D721Med (cell line): ENCODE measurements at places on chromosomes 2 and 18.

DNA sequence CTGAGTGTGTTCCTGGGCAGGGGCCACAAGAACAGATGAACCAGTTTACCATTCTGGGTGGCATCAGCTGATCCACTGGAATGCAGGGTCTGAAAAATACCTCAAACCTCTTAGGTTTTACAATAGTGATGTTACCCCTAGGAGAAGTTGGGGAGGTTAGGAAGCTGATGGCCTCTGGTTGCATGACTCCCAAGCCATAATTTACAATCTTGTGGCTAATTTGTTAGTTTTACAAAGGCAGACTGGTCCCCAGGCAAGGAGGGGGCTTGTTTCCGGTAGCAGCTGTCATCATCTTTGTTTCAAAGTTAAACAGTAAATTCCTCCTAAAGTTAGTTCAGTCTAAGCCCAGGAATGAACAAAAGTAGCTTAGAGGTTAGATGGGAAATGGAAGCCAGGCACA, 113.8 kb upstream of the SLC38A11 start:
- no peak for DNase-seq

- DNase-seq, result no peak
Measured at GRCh38 chr2:669323-669722, 7.9 kb downstream of the TMEM18 start.

DNA sequence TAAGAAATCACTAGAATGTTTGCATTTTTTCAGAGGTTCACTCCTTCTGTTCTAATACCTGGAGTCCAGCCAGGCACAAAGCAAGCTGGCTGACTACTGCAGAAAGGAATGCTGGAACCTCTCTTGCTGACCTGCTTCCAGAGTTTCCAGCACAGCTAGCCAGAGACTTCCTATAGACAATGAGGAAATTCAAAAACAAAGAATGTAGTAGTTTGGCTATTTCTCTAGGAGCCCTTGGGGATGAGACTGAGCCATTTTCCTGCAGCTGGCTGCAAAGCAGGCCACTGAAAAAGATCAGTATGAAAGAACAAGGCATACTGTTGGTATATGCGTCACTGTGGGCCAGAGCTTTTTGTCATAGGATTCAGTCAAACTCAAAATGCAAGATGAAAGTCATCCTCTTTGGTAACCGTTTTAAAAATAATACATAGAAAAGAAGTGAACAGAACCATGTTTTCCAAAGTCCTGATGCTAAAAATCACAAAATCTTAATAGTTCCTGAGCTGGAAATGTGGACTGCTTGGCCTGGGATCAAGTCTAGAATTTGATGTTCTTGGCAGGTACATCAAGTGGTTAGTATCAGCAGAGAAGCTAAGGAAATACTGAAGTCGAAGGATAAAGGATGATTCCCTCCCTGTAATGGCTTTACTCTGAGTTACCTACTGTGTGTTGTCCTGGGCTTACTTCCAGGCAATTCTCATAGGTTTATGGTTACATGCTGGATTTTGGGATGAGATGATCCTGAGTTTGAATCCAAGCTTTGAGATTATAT, 9.0 kb upstream of the DSEL start:
- no peak for DNase-seq

- DNase-seq, result no peak
Measured at GRCh38 chr18:71250191-71250590, 961.3 kb downstream of the SOCS6 start.

GRCh38 chr2:59680863-59681262, 872.6 kb downstream of the BCL11A start:
- no peak for DNase-seq

GRCh38 chr2:120630031-120630701, 105.5 kb upstream of the GLI2 start:
- no peak for DNase-seq

GRCh38 chr18:76384114-76384790, 110.8 kb downstream of the ZNF516 start:
- DNase-seq, result no peak

DNA sequence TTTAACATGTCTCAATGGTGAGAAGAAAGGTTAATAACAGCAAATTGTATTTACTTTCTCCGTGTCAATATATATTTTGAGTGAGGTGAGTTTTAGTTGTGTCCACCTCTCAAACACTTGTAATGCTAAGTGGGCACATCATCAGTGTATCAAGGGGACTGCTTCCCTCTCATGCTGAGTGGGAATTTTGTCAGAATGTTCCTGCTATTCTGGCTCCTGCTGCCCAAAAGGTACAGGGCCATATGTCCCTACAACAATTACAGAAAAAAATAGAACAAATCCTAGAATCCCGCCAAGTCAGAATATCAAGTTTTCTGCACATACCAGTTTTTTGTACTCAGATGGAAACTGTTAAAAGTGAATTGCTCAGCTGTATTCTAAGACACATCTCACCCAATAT, 5.4 kb upstream of the CERKL start:
- no peak for DNase-seq

DNA sequence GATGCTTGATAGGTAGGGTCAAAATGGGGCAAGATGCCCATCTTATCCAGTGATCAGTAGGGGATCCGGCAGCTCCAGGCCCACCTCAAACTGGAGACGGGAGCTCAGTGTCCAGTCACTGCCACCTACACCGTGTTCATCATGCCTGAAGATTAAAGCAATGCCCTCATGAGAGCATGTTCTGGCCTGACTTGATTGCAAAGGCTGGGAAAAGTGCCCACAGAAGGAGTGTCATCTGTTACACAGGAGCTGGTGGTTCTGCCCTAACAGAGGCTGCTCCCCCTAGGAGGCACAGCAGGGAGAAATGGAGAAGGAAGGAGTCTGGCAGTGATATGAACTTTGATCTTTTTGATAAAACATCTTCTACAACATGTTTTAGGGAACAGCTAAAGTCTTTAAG, 92.3 kb downstream of the CCBE1 start:
- DNase-seq, result no peak

DNA sequence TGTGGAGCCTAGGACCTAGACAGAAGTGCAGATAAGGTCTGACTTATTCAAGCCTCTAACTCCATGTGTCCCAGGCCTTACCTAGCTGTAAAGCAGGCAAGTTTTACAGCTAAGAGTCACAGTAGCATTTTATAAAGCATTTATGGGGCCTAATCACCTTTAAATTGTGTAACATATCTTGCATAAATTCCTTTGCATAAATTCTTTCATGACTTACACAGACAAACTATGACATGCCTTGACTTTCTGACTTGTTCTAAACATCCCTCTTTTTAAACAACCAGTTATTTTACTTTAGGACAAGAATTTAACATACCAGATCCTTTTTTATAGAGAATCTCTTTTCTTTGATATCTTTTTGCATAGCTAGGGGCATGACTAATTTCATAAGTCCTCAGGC, 1257.8 kb upstream of the NRXN1 start:
- no peak for DNase-seq

DNA sequence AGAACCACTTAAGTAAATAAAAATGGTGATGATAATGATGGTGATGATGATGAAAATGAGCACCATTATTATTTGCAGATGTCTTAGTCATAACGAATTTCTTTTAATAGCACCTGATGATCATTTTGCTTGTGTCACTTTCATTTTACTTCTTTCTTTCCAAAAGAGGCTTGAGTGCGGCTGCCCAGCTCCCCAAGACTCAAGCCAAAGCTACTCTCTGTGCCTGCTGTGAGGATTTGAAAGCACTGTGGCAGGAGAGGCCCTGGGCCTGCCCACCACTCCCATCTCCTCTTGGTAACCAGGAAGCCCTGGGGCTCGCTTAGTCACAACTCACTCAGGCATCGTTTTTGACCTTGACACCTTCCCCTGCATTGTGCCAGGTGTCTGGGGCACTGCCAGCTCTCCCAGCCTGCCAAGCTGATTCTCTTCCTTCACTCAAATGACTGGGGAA, 41.2 kb downstream of the RPL37A start:
- DNase-seq, result no peak

GRCh38 chr2:144495227-144496091, 24.5 kb downstream of the ZEB2 start:
- no peak for DNase-seq

DNA sequence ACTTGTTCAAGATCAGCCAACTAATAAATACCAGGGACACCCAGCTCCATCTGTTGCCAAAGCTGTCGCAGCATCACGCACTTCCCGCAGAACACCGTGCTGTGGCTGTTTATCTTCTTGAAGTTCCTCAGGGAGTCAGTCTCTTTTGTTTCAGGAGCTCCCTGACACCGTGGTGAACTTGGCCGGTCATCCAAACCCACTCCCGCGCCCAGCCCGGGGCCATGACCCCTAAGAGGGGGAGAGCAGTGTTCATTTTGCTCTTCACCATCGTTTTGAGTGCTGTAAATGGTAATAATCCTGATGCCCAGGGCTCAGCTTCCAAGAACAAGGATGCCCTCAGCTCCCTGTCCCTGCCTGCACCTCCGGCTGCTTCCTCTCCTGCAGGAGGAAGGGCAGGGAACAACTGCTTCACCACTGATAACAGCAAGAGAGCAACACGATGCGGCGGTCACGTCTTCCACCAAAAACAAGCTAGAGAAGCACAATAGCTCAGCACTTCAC, 131.4 kb downstream of the SEPTIN10 start:
- DNase-seq, result no peak

DNA sequence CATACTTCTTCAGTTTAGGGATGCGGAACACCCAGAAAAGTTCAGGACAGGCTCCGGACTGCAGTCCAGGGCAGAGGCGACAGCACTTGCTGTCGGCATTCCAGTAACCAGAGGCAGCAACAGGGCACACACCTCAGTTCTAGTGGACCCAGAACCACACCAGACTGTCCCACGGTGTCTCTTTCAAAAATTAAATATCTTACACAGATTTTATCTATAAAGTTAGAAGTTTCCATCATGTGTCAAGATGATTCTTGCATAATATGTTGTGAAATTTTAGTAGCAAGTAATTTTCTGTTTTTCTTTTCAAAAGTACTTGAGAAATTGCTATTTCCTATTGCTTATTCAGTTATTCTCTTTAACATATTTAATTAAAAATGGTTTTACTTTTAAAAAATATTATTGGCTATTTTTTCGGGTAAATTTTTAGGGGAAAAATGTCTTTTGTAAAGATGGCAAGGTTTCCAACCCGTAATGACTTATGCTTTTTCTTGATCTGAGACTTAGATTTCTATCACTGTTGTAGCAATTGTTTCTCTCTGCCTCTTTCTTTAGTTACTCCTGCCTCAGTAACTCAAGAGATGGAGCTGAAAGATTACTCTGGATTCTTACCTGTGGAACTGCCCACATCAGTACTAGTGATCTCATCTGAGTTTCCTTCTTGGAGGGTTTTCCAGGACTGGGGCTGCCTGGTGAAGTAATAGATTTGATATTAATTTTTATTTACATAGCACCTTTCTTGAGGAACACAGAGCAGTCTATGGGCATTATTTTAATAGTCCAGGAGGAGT, 182.7 kb downstream of the LTBP1 start:
- no peak for DNase-seq

DNA sequence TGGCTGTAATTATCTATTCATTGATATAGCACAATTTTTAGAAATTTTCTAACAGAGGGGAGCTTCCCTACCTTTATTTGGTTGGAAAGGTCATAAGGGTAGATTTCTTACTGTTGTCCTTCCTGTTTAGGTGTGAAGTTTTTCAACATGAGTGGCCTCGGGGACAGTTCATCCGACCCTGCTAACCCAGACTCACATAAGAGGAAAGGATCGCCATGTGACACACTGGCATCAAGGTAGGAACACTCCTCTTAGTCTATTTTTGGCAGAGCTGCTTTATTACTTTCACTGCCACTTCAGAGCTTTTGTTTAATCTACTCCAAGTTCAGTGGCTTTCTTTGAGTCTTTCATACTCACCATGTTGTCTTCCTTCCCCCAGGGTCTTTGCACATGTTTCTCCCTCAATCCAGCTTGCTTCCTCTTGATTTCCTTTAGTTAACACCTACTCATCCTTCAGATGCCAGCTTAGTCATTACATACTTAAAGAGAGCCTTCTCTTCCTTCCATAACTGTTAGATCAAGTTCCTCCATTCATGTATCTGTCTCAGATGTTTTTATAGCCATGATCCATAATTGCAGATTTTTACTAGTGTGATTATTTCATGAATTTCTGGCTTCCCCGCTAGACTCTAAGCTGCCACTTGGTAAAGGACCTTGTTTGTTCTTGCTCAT, 134.5 kb downstream of the PTRHD1 start:
- no peak for DNase-seq

DNA sequence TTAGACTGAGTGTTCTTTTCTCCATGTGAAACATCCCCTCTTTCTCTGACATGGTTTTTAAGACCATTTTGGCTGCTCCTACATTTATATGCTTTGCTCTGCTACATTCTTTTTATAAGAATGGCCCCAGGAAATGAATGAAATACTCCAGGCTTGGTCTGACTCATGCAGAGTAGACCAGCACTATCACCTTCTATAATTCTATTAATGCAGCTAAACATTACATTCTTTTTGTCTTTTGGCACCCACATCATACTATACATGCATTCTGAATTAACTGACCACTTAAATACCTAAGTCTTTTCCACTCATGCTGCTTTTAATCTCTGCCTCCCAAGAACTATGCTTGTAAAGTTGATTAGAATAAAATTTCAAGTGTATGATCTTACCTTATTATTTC, 94.1 kb downstream of the AAK1 start:
- no peak for DNase-seq

DNA sequence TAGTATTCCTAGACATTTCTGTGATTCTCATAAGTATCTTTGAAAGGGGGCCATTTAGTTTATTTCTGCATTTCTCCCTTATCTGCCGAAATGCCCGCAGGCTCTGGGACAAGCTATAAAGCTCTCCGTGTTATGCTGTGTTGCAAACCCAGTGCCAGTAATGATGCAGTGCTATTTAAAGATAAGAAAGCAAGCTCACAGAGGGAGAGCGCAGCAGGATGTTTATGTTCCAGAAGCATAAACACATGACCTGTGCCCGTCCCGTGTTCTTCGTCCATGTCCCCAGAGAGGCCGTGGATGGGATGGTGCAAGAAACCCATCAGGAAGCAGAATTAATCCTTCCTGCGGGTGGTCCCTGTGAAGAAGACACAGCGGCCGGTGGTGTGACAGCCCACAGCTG, 99.4 kb downstream of the NEDD4L start:
- DNase-seq, result no peak

- DNase-seq, result no peak
Measured at GRCh38 chr2:105775809-105776559, 31.3 kb downstream of the NCK2 start.

GRCh38 chr18:59842947-59843346, 56.8 kb upstream of the PMAIP1 start:
- DNase-seq, result no peak

- DNase-seq, result no peak
Measured at GRCh38 chr2:54083021-54083420, 32.4 kb upstream of the ACYP2 start.
